Activated CD4-positive, alpha-beta T cell treated with anti-CD3 and anti-CD28 coated beads for 1 hour (primary cell): ENCODE measurements at places on chromosomes 7 and 10.

- DNase-seq: no peak
Measured at GRCh38 chr7:28182071-28182471, 1.5 kb upstream of the JAZF1 start.

GRCh38 chr7:27245798-27246691 is 3.4 kb downstream of the EVX1 start:
- DNase-seq: no peak

DNA sequence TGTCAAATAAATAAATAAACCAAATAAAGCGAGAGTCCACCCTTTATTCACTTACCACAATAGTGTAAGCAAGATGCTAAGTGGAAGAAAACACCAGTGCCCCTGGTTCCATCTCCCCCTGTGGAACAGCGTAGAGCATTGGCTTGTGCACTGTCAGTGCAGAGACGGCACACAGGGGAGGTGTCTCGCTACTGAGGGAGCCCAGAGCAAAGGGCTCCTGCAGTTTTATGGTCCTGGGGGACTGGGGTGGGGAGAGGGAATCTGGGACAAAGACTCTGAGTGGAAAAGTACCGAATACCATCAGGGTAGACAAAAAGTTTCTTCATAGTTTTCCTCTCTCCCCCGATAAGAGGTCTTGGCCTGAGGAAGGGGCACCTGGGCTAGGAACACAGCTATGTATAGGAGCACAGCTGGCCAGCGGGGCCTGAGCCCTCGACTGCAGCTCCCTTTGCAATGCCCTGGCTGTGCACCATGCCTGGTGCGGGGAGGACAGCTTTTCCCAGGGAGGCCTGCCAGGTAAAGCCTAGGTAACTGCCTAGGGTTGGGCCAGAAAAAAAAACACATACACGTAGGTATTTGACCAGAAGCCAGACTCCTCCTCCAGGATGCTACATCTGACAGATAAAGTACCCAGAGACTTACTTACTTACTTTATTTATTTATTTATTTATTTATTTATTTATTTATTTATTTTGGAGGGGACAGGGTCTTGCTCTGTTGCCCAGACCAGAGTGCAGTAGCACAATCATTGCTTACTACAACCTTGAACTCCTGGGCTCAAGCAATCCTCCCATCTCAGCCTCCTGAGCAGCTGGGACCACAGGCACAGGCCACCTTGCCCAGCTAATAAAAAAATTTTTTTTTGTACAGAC is 88.8 kb upstream of the KIF5B start:
- DNase-seq: no peak

- no peak for DNase-seq
Measured at GRCh38 chr10:110843796-110844616, 27.7 kb upstream of the PDCD4 start.

GRCh38 chr7:23893942-23894891 is 184.2 kb downstream of the STK31 start:
- no peak for DNase-seq

GRCh38 chr7:8353991-8354390 is 79.4 kb upstream of the NXPH1 start:
- DNase-seq: no peak

DNA sequence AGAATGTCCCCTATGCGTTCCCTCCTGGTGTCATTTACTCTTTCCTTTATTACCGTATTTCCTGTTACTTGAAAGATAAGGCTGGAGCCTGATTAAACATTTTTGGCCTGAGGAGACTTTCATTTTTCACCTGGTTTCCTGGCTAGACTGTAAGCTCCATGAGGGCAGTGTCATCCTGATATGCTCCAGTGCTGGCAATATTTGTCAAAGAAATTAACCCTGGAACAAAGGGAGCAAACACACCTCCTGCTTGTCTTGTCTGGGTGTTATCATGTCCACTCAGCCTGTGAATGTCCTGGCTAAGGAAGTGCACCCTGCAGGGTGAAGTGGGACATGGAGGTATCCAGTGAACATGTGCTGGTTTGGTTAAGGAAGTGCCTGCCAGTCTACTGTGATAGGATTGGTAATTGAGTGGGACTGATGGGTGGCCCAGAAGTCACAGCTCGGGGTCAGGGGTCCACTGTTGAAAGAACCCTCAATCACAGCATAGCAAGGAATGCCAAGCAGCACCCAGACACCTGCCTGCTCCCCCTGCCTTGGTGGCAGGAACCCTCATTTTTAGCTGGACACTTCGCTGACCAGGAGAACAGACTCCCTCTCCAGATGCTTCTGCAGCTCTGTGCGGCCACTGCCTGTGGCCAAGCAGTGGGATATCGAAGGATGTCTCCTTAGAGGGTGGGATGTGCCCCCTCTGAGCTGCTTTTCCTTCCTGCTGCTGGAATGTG is 20.9 kb upstream of the PPIA start:
- no peak for DNase-seq

DNA sequence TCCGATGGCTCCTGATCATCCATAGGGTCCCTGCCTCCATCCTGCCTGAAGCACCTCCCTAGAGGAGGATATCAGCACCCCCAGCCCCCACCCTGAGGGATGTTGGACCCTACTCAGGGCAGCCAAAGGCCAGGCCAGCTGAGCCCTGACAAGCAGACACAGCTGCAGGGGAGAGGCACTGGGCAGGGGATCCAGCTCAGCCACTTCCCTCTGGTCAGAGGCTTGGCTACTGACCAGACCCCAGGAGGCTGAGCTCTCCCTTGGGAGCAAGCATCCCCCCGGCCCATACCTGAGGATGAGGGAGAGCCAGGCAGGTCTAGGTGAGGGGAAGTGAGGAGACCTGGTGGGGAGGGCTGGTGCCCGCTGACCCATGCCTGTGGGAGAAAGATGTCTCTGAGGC is 6.6 kb downstream of the LDB3 start:
- no peak for DNase-seq

DNA sequence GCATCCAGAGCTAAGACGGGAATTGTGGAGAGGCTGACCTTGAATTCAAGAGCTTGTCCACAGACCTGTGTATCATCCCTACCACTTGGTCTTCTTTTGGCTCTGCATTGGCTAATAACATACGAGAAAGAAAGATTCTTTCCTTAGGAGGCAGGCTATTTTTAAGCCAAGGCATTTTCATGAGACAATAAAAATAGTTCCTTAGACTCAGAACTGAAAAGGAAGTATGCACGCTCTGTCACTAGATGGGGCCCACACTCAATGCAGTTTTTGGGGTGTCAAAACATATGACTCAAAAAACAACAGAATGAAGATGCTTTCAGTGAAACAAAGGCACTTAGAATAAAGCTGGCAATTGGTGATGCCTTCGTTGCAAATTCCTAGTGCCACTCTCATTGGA is 265.9 kb upstream of the DGKB start:
- DNase-seq: no peak

DNA sequence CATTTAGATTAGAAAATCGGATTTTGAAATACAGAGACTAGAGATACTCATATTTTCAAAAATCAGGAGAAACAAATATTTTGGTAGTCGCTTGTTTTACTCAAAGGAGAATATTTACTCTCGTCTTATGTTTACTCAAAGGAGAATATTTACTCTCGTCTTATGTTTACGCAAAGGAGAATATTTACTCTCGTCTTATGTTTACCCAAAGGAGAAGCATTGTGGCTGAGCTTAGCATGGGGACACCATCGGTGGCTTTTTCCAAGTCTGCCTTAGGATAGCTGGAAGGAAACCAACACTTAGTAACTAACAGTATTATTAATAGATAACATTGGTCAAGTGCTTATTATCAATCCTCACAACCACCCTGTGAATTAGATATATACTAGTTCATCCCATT is 71.8 kb downstream of the SNX10 start:
- DNase-seq: no peak

DNA sequence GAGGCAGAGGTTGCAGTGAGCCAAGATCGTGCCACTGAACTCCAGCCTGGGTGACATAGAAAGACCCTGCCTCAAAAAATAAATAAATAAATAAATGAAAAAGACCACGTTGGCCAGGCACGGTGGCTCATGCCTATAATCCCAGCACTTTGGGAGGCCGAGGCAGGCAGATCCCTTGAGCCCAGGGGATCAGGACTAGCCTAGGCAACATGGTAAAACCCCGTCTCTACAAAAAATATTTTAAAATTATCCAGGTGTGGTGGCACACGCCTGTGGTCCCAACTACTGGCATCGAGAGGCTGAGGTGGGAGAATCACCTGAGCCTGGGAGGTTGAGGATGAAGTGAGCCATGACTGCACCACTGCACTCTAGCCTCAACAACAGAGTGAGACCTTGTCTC is 116.7 kb upstream of the PDLIM1 start:
- no peak for DNase-seq

DNA sequence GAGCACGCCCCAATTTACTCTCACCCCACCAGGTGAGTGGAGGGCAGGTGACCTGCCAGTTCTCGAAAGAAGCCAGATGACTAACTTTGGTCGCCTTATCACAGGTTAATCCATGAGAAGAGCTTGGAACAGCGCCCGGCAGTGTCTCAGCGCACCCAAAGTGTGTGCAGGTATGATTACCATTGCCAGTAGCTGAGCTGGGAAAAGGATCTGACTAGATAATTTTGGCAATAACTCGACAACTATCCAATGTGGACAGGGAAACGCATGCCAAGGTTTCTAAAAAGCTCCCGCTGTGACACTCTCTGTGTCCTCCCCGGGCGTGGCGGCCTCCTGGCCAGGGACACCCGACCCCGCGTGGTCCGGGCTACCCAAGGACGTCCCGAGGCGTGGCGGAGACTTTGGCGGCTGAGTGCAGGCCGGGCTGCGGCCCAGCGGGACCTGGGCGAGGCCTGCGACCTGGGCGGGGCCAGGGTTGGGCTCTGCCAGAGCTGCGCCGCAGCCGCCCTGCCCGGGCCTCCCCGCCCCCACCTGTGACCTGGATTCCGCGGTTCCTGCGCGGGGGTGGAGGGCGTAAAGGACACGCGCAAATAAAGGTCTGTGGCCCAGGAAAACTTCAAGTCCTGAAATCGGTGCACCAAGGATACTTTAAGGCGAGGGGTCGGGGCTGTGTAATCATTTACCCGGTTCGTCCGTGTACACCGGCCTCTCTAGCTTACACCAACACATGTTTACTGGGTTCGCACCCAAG is 13.7 kb upstream of the WAPL start:
- no peak for DNase-seq

DNA sequence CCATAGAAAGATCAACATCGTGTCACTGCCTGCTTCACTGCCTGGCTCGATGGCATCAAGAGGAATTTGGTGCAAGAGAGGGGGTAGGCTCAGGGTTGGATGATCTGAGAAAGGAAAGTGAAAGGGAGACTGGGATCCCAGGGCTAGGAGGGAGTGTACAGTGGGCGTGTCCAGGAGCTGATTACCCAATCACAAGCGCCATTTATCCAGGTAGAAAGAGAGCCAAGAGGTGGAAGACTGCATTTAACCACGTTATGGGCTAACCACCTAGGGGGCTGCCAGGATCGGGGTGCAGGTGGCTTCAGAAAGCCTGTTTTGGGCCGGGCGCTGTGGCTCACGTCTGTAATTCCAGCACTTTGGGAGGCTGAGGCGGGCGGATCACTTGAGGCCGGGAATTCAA is 10.3 kb downstream of the PODXL start:
- no peak for DNase-seq

- DNase-seq: no peak
Measured at GRCh38 chr7:76296743-76297740, 5.4 kb upstream of the HSPB1 start.

DNA sequence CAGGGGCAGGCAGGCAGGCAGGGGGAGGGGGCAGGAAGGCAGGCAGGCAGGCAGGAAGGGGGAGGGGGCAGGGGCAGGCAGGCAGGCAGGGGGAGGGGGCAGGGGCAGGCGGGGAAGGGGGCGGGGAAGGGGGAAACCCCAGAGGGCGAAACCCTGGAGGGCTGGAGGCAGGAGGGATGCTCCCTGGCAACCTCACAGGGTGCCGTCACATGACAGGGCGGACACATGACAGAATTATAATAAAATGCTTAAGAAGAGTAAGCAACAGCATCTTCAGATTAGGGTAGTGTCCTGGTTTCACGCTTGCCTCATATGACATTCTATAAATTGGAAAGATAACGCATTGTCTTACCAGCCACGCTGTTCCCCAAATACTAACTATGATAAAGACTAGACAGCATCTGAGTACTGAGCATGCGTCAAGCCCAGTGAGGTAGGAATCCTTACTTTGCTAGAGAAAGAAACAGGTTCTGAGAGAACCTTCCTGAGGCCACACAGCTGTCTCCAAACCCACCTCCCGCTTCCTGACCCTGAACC is 131.6 kb downstream of the DIP2C start:
- no peak for DNase-seq

GRCh38 chr10:119416855-119417254 is 125.7 kb downstream of the RGS10 start:
- peak; percentile 53 for DNase-seq

DNA sequence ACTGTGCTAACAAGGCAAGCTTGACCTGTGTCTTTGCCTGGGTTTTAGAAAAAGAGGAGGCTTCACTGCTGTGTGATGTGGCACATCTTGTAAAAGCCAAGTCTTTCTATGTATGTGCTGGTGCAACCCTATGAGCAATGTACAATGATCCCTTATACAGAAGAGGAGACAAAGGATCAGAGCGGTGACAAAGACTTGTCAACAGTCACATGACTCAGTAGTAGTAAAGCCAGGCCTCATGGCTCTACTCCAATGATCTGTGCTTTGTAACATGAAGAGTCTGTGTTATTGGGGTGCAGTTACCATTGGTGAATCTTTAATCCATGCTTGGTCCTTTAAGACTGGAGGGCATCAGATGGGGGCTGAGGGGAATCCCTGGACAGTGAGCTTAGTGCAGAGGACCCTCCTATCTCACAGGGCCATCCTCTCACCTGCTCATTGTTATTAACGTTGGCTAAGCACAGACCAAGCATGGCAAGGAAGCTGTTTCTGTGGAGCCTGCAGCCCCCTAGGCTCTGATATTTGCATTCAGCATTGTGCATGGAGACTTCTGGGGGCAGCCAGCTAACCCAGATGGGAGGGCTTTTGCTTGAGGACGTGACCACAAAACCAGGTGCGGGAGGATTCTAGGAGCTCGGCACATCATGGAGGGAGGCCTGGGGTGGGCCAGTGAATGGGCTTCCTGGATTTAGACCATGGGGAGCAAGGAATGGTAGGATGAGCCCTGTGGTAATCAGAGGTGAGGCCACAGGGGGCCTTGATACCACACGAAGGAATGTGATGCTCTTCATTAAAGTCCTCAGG is 308.8 kb upstream of the ZNF32 start:
- DNase-seq: no peak

GRCh38 chr7:102106625-102107024 is 180.0 kb upstream of the SH2B2 start:
- no peak for DNase-seq

DNA sequence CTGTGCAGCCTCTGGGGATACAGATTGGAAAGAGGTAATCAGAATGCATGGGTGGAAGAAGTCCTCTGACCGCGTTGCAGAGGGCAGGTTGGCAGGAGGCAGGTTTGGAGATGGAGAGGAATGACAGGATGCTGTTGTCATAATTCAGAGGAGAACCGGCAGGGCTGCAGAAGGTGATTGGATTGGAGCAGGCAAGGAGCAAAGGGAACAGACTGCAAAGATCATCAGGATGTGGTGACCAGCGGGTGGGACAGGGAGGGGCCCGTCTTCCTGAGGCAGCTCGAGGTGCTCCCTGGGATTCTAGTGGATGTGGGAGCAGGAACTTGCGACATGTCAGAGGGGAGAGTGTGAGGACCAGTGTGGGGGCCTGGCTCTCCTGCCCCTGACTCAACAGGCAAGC is 78.5 kb upstream of the PPIF start:
- no peak for DNase-seq
